ENCODE measurements at places on chromosomes 7 and 10.
A peak's percentile ranks its signal among the peaks of the same experiment; 100 is the strongest.

GRCh38 chr10:11444155-11444530 lies 167.3 kb downstream of the USP6NL start:
- peak; percentile 27 for DNase-seq

GRCh38 chr7:156014201-156014600 lies 201.9 kb upstream of the SHH start:
- DNase-seq, result no peak

- DNase-seq, result peak; percentile 28
Measured at GRCh38 chr10:480498-480927, 209.0 kb downstream of the DIP2C start.

DNA sequence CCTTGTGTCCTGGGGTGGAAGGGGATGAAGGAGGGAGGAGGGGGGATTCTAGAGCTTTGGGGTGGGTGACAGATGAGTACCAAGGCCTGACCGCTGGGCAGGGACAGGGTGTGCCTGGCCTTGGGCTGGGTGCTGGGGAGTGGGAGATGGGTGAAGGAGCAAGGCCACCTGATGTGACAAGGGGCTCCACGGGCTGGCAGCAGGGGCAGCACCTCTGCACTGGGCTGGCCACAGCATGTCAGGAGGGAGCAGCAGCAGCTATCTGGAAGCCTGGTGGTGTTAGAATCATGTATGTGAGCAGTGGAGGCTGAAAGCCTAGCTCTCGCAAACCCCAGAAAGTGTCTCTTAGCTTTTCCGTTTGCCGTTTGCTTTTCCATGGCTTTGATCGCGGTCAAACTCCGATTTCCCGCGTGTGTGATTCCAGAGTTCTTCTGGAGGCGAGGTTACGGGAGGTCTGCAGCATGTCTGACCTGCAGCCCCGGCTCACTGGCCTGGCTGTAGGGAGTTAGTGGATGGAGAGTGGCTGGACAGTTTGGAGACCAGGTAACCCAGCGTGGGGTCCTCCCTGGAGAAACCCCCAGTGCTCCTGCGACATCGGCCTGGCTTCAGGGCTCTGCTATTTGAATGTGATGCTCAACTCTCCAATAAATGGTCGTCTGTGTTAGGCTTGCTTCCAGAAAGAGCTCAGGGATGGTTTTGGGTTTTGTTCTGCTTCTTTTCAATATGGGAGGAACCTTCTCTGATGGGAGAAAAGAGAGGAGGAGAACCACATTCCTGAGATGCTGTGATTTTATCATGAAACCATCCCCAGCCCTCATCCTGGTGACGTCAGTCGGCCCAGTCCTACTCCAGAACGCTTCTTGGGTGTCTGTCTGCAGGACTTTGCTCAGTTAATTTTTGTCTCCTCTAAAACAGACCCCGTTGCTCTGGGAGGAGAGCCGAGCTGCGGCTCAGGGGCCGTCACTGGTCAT lies 105.5 kb downstream of the CUX1 start:
- DNase-seq, result no peak
